ENCODE measurements at places on chromosomes 5 and 9. TPM values are rescaled to one million over a fixed set of nuclear protein-coding genes. Genes with fewer than 3 reads are reported as not detected.
A peak's percentile ranks its signal among the peaks of the same experiment; 100 is the strongest.

GRCh38 chr9:12666813-12667212 is 26.4 kb upstream of the TYRP1 start:
- DNase-seq: no peak

DNA sequence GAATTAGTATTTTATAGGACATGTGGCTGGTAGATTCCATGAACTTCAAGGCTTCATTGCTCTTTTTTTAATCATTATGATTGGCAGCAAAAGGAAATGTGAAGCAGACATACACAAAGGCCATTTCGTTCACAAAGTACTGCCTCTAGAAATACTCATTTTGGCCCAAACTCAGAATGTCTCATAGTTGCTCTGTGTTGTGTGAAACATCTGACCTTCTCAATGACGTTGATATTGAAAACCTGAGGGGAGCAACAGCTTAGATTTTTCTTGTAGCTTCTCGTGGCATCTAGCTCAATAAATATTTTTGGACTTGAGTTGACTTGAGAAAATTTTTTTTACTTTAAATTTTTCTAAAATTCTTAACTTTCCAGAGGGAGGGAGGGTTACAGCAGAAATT is 12.4 kb downstream of the KCNV2 start:
- DNase-seq: no peak

- no peak for DNase-seq
Observed at GRCh38 chr5:13740471-13740870, 204.0 kb downstream of the DNAH5 start.

GRCh38 chr5:6704361-6704851 is 8.8 kb upstream of the TENT4A start:
- DNase-seq: peak; percentile 75

Gene CDC20B
- total RNA-seq: not detected

- peak; percentile 78 for DNase-seq
Observed at GRCh38 chr9:4489919-4490704, at the start of gene SLC1A1. TSS of gene SLC1A1 (plus strand) at chr9:4490468. CDS start at chr9:4490680, 212 bp downstream.

DNA sequence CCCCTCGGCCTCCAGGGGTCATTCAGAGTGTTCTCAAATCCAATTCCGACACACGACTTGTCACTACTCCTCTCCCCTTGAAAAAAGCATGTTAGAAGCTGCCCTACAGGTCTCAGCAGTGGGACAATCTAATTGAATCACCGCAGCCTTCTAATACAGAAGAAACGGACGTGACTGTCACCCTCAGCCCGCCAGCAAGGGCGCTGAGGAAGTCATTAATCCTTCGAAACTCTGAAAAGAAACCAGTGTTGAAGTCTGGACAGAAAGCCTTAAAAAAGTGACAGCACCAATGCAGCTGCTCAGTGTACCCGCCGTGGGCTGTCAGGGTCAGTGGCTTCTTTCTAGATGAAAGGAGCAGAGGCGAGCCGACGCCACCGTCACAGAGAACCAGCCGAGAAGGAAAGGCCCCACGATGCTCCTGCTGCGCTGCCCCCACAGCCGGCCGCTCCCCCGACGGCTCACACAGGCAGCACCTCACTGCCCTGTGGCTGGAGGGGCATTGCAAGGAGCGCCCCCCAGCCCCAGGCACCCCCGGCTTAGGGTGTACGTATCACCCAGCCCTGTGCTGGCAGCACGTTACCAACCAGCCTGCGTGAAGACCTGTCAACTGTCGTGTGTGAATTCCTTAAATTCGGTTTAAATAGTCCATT is 5.7 kb downstream of the BRD3OS start:
- DNase-seq: peak; percentile 18

DNA sequence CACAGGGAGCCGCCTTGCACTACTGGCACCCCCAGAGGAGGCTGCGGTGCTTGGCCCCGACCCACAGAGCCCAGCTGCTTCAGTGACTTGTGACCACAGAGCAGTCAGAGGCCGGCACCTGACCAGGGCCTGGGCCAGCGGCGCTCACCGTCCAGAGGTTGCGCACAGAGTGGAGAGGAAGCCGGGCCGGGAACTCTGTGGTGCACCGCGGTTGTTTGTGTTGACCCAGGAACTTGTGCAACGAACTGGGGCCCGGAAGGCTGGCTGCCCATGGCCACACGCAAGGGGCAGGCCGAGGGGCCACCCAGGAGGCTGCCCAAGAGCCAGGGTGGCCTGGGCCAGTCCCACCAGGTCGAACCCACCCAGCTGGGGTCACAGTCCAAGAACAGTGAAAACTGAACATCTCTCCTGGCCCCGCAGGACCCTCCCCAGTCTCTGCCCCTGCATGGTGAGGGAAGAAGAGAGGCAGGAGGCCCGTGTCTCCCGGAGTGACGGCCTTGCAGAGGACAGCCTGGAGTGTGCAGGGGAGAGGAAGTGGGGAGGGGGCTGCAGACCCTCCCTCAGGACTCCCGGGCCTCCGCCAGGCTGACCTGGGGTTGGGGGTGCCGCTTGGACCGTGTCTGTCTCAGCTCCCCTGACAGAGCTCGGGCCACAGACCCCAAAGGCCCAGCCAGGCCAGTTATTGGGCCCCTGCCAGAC is 42.8 kb upstream of the EGFL7 start:
- DNase-seq: peak; percentile 95

Measured in Right ventricle myocardium inferior (tissue), 1 donor.